ENCODE measurements at places on chromosomes 12 and 14. TPM values are rescaled to one million over a fixed set of nuclear protein-coding genes. Genes with fewer than 3 reads are reported as not detected.

- no peak overlapping the region for H3K4me3 ChIP-seq
- DNase-seq, result no peak
- peaks cover 8% of the 10 kb centered on the region for H3K36me3 ChIP-seq
- H3K4me1 ChIP-seq, result peaks cover 1% of the 10 kb centered on the region
- no peak overlapping the region for H3K27ac ChIP-seq
Observed at GRCh38 chr14:68349900-68350629, 442.8 kb downstream of the ZFP36L1 start.

DNA sequence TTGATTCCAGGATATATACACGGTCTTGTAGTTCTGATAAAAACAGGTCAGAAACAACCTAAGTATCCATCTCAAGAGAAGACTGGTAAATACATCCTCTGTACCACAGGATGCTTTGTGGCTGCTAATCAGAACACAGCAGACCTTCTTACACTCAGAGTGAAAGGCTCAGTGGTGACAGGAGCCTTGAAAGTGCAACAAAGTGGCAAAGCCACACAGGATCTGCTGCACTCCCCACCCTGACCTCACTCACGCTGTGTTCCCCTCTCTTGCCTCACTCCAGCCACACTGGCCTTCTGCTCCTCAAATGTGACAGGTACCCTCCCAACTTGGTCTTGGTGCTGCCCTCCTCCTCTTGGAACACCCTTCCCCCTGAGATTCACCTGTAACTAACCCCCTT, 98.1 kb upstream of the GRIP1 start:
- no peak overlapping the region for H3K27ac ChIP-seq
- H3K27me3 ChIP-seq, result no peaks in the 10 kb centered on the region
- H3K4me1 ChIP-seq, result no peaks in the 10 kb centered on the region
- no peak for DNase-seq

- no peaks in the 10 kb centered on the region for H3K27me3 ChIP-seq
- no peaks in the 10 kb centered on the region for H3K4me1 ChIP-seq
- peaks cover 5% of the 10 kb centered on the region for H3K36me3 ChIP-seq
- no peak overlapping the region for H3K27ac ChIP-seq
- DNase-seq, result no peak
Observed at GRCh38 chr14:68014771-68015170, 195.2 kb downstream of the RAD51B start.

- no peaks in the 10 kb centered on the region for H3K36me3 ChIP-seq
- no peak overlapping the region for H3K27ac ChIP-seq
- H3K4me3 ChIP-seq, result no peak overlapping the region
- no peak for DNase-seq
Observed at GRCh38 chr14:39395555-39396254, 36.5 kb downstream of the FBXO33 start.

GRCh38 chr12:19474147-19474546, 34.9 kb downstream of the AEBP2 start:
- no peaks in the 10 kb centered on the region for H3K27me3 ChIP-seq
- no peak for DNase-seq
- peaks cover 91% of the 10 kb centered on the region for H3K36me3 ChIP-seq
- H3K4me3 ChIP-seq, result no peak overlapping the region
- H3K27ac ChIP-seq, result no peak overlapping the region

DNA sequence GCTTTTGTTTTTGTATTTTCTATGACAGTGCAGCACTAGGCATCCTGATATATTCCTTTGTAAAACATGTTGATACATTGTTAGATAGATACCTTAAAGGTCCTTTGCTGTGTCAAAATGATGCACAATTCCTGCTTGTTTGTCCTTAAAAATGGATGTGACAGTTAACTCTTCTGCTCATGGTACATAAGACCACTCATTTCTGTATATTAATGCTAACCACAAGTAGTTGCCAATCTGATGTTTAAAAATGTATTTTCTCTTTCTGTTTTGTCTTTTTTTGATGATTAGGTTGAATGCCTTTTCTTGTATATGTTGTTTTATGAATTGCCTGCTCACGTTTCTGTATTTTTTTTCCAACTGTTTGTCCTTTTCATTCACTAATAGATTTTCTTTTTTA, 35.1 kb downstream of the ATF7IP start:
- H3K27ac ChIP-seq, result no peak overlapping the region
- peaks cover 27% of the 10 kb centered on the region for H3K36me3 ChIP-seq
- DNase-seq, result no peak
- no peaks in the 10 kb centered on the region for H3K27me3 ChIP-seq
- no peak overlapping the region for H3K4me3 ChIP-seq
- H3K4me1 ChIP-seq, result no peaks in the 10 kb centered on the region

DNA sequence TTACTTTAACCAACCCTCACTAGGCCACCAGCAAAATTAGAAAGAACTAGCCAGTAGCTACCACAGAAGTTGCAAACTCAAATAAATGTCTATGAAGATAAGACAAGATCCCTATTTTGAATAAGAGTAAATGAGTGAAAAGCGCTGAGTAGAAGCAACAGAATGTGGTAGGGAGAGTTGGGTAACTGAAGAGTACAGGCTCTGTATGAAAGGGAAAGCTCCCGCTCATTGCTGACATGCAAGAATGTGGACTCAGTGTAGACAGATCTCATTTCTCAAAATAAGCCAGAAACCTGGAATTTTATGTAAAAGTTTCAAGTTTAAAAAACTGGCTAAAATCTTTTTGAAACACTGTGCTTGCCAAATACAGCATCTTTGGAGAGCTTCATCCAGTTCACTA, 63.9 kb downstream of the NAV3 start:
- H3K36me3 ChIP-seq, result no peaks in the 10 kb centered on the region
- H3K27me3 ChIP-seq, result no peaks in the 10 kb centered on the region
- DNase-seq, result no peak
- peaks cover 5% of the 10 kb centered on the region for H3K4me1 ChIP-seq
- H3K4me3 ChIP-seq, result no peak overlapping the region
- H3K27ac ChIP-seq, result no peak overlapping the region

GRCh38 chr12:40015881-40016280, 90.0 kb downstream of the SLC2A13 start:
- no peak for DNase-seq
- H3K27me3 ChIP-seq, result no peaks in the 10 kb centered on the region

DNA sequence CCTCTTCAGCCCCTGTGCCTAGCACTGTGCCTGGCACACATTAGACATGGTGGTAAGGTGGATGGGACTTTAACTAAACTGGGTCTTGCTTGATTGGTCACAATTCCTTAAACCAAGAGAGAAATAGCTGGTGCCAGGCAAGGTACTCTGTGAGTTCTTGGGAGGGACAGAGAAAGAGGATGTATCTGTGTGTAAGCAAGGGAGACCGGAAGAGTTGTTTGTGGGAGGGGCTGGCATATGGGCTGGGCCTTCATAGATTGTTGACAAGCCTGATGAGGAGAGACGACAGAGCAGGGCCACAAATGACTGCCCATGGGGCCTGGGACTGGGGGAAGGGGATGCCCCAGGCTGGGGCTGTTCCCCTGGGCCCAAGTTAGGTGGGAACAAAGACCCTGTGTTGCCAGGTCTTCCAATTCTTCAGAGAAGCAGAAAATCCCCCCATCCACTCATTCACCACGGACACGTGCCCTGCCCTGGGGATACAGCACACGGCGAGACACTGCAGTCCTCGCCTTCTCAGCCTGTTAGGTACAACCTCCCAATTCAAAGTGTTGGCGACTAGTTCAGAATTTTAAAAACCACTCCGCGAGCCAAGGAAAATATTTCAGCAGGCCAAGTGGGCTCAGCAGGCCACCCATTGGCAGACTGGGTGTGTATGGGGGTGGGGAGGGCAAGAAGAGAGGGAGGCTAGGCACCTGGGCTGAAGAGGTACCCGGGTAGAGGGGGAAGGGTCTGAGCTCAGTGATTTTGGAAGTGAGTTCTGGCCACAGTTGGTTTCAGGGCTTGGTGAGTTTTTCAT, 11.4 kb upstream of the CYP46A1 start:
- H3K4me1 ChIP-seq, result no peaks in the 10 kb centered on the region
- DNase-seq, result no peak
- H3K27ac ChIP-seq, result no peak overlapping the region
- no peak overlapping the region for H3K4me3 ChIP-seq
- no peaks in the 10 kb centered on the region for H3K27me3 ChIP-seq

- no peak overlapping the region for H3K4me3 ChIP-seq
- no peaks in the 10 kb centered on the region for H3K27me3 ChIP-seq
- peaks cover 9% of the 10 kb centered on the region for H3K4me1 ChIP-seq
- DNase-seq, result no peak
- peaks cover 13% of the 10 kb centered on the region for H3K36me3 ChIP-seq
Observed at GRCh38 chr12:125340791-125341190, 275.6 kb downstream of the AACS start.

DNA sequence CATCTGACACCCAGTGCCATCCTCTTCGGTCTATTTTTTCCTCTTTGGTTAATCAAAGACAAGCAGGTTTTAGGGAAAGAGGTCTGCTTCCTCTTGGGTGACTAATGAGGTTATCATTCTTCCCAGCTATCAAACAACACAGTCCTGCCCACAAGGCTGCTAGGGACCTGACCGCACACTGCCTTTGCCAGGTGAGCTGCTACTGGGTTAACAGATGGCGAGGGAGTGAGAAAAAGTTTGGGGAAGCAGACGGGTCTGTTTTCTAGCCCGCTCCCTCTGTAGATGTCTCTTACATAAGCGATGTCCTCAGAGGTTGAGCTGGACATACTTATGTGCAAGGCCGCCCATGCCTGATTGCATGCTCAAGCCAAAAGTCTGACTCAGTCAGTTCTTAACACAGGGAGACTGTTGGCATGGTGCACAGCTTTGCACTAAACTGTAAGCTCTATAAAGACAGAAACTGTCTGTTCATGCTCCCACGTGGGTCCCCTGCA, 94.1 kb downstream of the SLC15A4 start:
- DNase-seq, result no peak
- H3K36me3 ChIP-seq, result no peaks in the 10 kb centered on the region
- no peaks in the 10 kb centered on the region for H3K27me3 ChIP-seq
- H3K4me3 ChIP-seq, result no peak overlapping the region

DNA sequence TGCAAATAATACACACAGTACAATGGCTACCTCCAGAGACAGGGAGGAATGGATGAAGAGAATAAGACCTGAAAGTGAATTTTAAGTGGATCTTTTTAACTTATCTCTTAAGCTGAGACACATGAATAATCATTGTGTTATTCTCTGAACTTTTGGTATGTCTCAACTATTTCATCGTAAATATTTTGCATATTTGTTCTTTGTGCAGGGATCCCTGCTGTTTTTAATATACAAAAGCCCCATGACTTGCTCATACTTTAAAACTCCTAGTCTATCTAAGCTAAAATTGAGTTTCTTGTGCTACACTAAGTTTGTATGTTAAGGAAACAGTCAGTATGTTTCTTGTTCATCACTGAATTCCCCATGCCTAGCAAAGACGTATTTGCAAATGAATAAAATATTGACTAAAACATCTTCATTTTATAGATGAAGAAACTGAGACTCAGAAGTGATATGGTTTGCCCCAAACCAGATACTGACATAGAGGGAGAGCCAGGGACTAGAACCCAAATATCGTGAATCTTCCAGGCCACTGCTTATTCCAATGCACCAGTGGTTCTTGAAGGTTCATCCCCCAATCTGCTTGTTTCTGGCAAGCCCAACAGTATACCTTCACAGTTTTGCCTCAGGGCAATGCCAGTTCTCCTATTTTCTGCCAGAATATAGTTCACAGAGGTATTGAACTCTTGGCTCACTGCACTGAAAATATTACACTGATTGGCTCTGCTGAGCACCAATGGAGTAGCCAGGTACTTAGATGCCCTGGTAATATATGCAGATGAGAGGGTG, 356.9 kb downstream of the MED13L start:
- H3K4me1 ChIP-seq, result peaks cover 3% of the 10 kb centered on the region
- H3K27ac ChIP-seq, result no peak overlapping the region
- H3K27me3 ChIP-seq, result no peaks in the 10 kb centered on the region
- no peak overlapping the region for H3K4me3 ChIP-seq
- H3K36me3 ChIP-seq, result peaks cover 21% of the 10 kb centered on the region

GRCh38 chr12:8847435-8847834, 25.0 kb downstream of the A2ML1 start:
- DNase-seq, result no peak
- H3K27me3 ChIP-seq, result no peaks in the 10 kb centered on the region
- H3K27ac ChIP-seq, result no peak overlapping the region
- no peak overlapping the region for H3K4me3 ChIP-seq

DNA sequence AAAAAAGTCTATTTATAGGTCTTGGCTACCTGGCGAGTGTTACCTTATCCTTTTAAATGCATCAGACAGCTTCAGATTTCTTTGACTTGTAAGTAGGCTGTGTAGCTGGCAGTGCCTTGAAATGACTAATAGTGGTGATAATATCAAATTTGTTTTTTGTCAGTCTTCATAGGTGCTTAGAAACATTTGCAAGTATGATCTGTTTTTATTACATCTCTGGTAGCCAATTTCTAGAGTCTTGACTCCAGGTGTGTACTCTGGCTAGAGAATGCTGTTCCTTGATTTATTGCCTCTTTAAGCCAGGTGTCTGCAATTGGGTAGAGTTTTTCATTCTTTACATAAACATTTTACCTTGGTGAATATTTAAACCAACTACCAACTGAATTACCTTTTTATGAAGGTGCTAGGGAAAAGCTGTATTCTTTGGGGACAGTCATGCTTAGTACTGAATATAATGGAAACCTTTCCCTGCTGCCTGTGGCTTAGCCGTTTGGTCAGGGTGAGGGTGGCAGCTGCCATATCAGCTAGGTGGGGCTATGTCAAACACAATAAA, 32.6 kb downstream of the MLXIP start:
- no peak for DNase-seq
- no peaks in the 10 kb centered on the region for H3K27me3 ChIP-seq

- no peaks in the 10 kb centered on the region for H3K4me1 ChIP-seq
- no peak for DNase-seq
- no peaks in the 10 kb centered on the region for H3K27me3 ChIP-seq
- no peaks in the 10 kb centered on the region for H3K36me3 ChIP-seq
- no peak overlapping the region for H3K27ac ChIP-seq
Observed at GRCh38 chr14:99537399-99537798, 56.2 kb downstream of the CCNK start.

DNA sequence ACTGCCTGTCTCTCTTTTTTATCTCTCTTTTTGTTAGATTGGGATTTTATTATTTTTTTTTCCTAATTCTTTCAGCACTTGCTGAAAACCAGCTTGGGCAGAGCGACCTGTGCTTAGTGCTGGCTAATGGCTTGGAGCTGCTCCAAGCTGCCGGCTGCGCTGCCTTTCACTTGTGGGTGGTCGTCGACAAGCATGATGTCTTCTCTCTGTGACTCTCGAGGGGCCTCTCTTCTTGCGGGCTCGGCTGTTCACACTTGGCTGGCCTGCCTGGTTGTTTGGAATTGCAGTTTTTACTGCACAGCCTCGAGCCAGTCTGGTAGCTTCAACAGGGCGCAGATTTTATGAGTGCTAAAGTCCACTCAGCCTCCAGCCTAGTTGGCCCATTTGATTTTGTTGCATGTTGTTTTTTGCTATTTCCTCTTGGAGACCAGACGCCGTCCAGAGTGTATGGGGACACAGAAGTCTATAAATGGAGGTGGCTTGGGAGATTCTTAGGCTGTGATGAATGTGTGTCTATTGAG, 18.6 kb downstream of the TPCN1 start:
- H3K27ac ChIP-seq, result no peak overlapping the region
- H3K4me3 ChIP-seq, result no peak overlapping the region
- DNase-seq, result no peak
- no peaks in the 10 kb centered on the region for H3K27me3 ChIP-seq
- H3K4me1 ChIP-seq, result no peaks in the 10 kb centered on the region

ASB2 gene
- total RNA-seq, result 0.35 TPM

SPX gene
- total RNA-seq, result 0.57 TPM

CBLN3 gene
- 0.39 TPM for total RNA-seq

PRICKLE1 gene
- 20.0 TPM for total RNA-seq

PUS7L gene
- total RNA-seq, result 16.0 TPM

TBC1D30 gene
- 1.6 TPM for total RNA-seq

CCNT1 gene
- 49.4 TPM for total RNA-seq

DBX2 gene
- total RNA-seq, result not detected

BORCS5 gene
- total RNA-seq, result 13.9 TPM

CCDC38 gene
- not detected for total RNA-seq

TC2N gene
- 16.2 TPM for total RNA-seq

RPS6KA5 gene
- 3.7 TPM for total RNA-seq
